ENCODE measurements at places on chromosomes 4 and X.

DNA sequence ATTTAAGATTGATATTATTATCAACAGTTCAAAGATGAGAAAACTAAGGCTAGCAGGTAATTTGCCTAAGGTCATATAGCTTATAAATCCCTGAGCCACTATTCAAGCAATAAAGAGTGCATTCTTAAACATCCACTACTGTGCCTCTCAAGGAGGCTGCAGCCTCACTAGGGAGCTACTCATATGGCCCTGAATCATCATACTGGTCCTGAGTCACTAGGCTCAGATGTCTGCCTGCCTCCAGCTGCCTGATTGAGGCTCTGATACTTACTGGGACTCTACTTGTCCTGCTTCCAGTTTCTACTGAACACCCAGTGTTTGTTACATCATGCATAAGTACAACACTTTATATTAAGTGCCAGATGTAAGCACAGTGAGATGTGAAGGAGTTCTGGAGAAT is 110.7 kb downstream of the AASDH start:
- no peak for DNase-seq

GRCh38 chr4:48431401-48431800 is 51.7 kb upstream of the SLC10A4 start:
- DNase-seq = no peak

GRCh38 chr4:108532187-108532586 is 88.2 kb upstream of the RPL34 start:
- DNase-seq = no peak

- DNase-seq = no peak
Measured at GRCh38 chr4:157057218-157057617, 18.7 kb upstream of the GLRB start.
